ENCODE measurements at places on chromosomes 7 and 10.
A peak's percentile ranks its signal among the peaks of the same experiment; 100 is the strongest.

- no peak for DNase-seq
Measured at GRCh38 chr7:32928785-32929298, 28.4 kb upstream of the FKBP9 start.

- peak; percentile 48 for DNase-seq
Measured at GRCh38 chr7:94509887-94510581, 425 bp downstream of the CASD1 start.

GRCh38 chr10:2924431-2924830, 142.9 kb upstream of the PFKP start:
- no peak for DNase-seq

GRCh38 chr7:75870557-75871161, 8.2 kb upstream of the RHBDD2 start:
- DNase-seq, result no peak

GRCh38 chr10:93938140-93938539, 44.4 kb downstream of the SLC35G1 start:
- DNase-seq, result no peak

GRCh38 chr7:93212881-93213280, 13.4 kb downstream of the HEPACAM2 start:
- peak; percentile 100 for DNase-seq

DNA sequence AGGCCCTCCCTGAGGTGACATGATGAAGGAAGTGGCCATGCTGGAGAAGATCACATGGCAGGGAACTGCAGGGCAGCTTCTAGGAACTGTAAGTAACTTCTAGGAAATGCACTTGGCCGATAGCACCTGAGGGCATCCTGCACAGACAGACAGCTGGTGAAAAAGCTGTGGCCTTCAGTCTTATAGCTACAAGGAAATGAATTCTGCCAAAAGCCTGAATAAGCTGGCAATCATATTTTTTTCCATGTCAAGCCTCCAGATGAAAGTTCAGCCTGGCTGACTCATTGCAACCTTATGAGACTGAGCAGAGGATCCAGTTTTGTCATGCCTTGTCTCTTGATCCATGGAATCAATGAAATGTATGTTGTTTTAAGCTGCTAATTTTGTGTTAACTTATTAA, 91.1 kb upstream of the CACNA2D1 start:
- DNase-seq, result no peak

DNA sequence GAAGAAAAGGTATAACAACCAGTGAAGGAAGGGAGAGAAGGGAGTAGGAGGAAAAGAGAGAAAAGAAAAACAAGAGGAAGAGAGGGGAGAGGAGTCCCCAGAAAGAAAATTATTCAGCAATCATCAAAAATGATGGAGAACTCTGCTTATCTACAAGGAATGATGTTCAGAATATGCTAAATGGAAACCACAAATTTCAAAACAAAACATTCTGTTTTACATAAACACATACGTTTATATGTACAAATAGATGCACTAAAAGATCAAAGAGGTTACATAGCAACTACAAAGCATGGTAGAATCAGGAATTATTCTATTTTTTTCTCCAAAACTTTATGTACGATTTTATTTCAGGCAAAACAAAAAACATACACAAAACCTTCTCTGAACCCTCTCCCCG, 91.9 kb downstream of the FAM13C start:
- DNase-seq, result no peak

DNA sequence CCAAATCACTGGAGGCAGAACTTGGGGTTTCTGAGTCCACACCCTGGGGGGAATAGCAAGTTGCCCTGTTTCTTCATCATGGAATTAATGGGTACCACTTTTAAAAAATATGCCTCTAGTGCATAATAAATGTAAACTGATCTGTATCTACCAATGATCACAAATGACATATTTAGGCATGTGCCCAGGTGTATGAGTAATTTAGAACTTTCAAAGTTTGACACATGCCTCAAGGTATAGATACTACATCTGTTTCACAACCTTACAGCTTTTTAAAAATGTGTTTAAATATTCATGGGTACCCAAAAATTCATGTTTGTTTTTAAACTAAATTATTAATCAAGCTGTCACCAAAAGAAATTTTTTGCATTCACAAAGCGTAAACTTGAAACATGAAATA, 226.0 kb downstream of the KIAA1217 start:
- no peak for DNase-seq
